ENCODE measurements at places on chromosomes 7 and 10. TPM values are rescaled to one million over a fixed set of nuclear protein-coding genes. Genes with fewer than 3 reads are reported as not detected.

- H3K4me1 ChIP-seq, result no peaks in the 10 kb centered on the region
- H3K27ac ChIP-seq, result no peak overlapping the region
- H3K36me3 ChIP-seq, result no peaks in the 10 kb centered on the region
- H3K27me3 ChIP-seq, result peaks cover 9% of the 10 kb centered on the region
- no peak overlapping the region for H3K4me3 ChIP-seq
These were observed 141.3 kb downstream of the EPC1 start for GRCh38 chr10:32205670-32206069.

HUS1 gene
- total RNA-seq, result 74.2 TPM

- H3K27me3 ChIP-seq, result no peaks in the 10 kb centered on the region
- DNase-seq, result no peak
- no peak overlapping the region for H3K4me3 ChIP-seq
- H3K4me1 ChIP-seq, result peaks cover 24% of the 10 kb centered on the region
- H3K27ac ChIP-seq, result no peak overlapping the region
These were observed 13.8 kb downstream of the SUFU start for GRCh38 chr10:102517553-102517952.

FIS1 gene
- 124 TPM for total RNA-seq

MSMB gene
- not detected for total RNA-seq
